Hippocampal formation (tissue), 2 donors: ENCODE measurements at places on chromosomes 12 and 14.

GRCh38 chr12:97456571-97457188 is 5.9 kb upstream of the RMST start:
- no peak for DNase-seq

DNA sequence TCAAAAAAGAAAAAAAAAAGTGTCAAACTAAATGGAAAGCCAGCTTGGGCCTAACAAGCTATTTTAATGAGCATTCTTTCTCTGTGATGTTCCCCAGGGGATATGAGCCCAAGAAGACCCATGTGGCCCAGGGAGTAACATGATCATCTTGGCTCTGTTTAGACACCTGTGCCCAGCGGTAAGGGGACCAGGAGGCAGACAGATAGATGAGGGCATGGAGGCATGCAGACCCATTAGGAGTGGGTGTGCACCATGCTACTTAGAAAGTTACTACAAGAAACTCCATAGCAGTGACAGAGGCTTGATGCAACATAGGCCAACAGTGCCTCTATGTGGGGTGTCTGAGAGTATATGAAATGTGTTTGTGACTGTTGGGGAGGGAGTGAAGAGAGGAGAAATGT is 3.1 kb upstream of the CREBL2 start:
- DNase-seq, result no peak

GRCh38 chr12:5630726-5631125 is 198.8 kb downstream of the NTF3 start:
- no peak for DNase-seq

DNA sequence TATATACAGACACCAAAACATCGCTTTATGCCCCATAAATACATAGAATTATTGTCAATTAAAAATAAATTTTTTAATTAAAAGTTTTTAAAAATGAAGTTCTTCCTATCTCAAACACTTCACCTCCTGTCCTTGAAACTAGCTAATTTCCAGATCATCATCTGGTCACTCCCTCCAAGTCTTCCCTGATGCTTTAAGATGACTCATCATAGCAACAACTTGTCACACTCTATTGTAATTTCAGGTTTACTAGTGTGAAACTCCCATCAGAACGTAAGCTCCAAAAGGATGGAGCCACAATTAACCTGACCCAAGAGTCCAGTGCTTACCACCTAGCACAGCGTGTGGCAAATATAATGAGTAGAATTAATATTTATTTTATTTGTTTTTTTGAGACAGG is 16.3 kb downstream of the GXYLT1 start:
- no peak for DNase-seq

DNA sequence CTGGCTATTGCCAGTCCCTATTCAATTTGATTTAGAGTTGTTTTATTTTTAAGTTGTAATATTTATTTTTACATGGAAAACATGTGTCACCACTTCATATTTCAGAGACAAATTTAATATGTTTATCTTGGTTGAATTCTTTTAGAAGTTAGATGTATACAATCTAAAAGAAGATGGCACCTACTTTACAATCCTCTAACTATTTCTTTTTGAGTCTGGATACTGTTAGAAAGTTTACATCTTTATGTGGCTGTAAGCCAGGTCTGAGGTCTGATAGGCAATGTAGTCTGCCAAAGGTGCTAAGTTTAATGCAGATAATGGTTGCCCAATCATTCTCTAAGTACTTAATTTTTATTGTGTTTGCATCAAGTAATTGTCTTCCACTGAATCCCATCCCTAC is 7.2 kb upstream of the LMO3 start:
- no peak for DNase-seq

DNA sequence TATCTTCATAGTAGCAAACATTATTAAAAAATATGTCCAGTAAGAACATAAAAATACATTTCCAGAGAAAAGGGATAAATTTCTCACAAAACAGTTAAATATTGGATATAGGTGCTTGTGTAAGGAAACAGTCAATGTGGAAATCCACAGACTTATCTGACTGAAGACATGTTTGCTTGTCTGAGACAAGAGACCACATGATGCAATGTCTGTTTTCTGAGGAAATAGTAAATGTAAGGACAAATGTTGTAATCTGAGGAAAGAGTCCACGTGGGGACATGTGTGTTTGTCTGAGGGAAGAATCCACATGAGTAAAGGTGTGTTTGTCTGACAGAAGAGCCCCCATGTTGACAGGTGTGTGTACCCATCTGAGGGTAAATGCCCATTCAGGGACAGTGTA is 1093.2 kb downstream of the TMEM121 start:
- DNase-seq, result no peak

- DNase-seq, result no peak
Measured at GRCh38 chr12:32043928-32044549, 62.6 kb upstream of the BICD1 start.

DNA sequence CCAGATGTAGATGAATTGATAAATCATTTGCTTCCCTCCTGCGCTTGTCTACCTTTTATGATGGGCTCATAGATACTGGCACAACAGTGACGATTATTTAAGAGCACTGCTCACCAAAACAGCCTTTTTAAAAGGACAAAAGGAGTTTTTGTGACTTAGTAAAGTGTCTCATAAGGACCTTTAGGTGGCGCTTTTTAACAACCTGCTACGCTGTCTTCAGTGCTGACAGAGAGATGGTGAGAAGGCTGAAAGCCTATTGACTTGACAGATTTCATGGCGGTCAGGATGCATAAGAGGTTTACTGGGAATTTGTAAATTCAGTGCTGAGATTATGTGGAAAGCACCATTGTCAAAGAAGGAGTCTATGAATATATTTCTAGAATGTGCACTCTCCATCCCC is 87.6 kb downstream of the SLC15A5 start:
- no peak for DNase-seq

DNA sequence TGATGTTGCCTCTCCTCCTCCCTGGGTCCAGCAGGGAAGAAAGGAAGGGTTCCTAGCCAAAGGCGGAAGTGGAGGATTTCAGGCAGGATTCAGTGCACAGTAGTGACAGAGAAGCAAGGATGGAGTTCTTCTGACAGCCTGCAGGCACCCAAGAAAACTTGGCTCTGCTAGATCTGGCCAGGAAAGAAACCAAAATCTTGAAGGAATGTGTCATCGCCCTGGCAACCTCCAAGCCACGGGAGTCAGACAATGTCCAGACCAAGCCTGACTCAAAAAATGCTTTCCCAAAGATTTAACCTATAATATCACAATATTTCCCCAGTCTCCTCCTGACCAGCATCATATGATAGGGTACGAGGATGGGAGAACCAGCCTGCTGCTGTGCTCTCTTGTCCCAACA is 22.8 kb upstream of the DHRS4 start:
- no peak for DNase-seq

DNA sequence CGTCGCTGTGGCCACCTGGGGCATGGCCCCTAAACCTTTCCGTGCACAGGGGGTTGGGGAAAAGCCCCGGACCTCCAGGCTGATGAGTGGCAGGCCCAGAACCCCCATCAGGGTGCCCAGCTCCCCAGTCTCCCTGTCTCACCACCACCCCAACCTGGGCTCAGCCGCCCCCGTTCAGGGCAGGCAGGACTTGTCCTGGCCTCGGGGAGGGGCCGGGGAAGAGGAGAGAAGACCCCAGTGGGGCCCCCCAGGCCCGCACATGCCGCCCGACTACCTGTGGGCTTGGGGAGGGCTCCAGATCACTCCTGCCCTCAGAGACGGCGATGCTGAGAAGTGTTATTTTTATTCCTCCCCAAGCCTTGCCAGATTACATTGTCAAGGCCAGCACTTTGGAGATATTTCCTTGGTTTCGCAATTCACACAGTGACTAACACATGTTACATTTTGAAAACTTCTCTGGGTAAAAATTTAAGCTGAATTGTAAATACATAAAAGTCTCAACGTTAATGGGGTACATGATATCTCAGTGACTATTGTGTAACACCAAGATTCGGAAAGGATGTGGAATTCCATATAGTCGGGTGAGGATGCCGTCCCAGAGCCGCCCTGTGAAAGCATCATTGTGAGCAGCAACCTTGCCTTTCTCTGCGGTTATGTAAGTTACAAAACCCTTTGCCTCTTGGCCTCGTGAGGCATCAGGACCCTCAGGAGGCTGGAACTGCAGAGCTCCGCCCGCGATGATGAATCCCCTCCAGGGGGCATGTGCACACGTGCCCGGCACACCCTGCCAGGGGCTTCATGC is 85.6 kb upstream of the DIO3 start:
- DNase-seq, result no peak

DNA sequence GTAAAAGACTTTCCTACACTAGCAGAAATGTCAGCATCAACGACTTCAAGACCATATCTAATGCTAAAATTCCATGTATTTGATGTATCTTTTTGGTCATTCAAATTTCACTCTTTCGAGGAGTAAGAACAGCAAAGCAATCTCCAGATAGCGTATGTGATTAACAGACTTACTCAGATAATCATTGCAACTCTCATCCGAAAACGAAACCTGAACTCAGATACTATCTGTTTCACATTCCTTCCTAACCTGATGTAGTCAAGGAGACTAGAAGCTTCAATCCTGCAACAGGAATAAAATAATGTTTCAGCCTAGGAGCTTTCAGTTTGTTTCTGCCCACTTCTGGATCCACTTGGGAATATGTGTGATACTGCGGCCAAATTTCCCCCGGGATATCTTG is 286.3 kb downstream of the NUAK1 start:
- no peak for DNase-seq

GRCh38 chr14:94010625-94011024 is 13.5 kb downstream of the CCDC197 start:
- no peak for DNase-seq

DNA sequence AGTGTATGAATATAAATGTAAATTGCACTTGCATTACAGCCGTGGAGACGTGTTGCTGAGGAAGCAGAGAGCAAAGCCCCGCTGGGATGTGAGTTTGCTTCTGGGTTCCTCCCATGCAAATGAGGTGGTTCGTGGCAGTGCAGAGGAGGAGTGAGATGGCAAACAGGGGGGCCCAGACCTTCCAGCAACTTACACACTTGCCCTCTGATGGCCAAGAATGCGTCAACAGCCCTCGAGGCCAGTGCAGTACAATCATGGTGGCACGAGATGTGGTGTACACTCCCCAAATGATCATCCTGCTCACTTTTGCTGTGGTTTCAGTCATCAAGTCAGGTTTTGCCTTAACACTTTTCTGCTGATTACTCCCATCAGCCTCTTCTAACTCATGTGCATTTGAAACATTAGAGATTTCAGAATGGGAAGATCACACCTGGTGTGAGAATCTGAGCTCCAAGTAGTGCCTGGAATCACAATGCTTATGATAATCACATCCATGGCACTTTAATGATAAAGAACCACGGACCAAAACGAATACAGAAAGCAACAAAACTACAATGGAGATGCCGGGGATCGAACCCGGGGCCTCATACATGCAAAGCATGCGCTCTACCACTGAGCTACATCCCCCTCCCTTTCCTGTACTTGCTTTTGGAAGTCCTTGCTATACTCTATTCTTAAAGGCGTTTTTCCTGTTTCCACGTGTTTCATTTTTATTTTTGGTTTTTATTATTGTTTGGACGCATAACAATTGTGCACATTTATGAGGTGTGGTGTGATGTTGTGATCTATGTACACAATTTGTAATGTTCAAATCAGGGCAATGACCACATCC is 7.0 kb upstream of the UBC start:
- DNase-seq, result no peak

- no peak for DNase-seq
Measured at GRCh38 chr12:59808317-59808910, 212.6 kb downstream of the SLC16A7 start.

DNA sequence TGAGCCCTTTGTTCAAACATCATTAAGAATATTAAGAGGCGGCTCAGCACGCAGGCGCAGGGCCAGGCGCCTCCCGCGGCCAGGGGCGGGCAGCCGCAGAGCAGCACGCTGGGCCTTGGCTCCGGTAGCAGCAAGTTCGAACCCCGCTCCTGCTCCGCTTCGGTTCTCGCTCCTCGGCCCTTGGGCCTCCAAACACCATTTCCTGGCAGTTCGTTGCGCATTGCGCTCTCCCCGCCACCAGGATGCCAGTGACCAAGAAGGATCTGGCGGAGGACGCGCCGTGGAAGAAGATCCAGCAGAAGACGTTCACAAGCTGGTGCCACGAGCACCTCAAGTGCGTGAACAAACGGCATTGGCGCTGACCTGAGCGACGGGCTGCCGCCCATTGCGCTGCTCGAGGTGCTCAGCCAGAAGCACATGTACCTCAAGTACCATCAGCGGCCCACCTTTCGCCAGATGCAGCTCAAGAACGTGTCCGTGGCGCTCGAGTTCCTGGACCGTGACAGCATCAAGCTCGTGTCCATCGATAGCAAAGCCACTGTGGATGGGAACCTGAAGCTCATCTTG is 6.9 kb upstream of the ACVRL1 start:
- DNase-seq, result no peak

- no peak for DNase-seq
Measured at GRCh38 chr14:90663680-90664079, 152.6 kb downstream of the TTC7B start.

GRCh38 chr12:121784460-121784859 is 9.0 kb downstream of the RHOF start:
- DNase-seq, result no peak

DNA sequence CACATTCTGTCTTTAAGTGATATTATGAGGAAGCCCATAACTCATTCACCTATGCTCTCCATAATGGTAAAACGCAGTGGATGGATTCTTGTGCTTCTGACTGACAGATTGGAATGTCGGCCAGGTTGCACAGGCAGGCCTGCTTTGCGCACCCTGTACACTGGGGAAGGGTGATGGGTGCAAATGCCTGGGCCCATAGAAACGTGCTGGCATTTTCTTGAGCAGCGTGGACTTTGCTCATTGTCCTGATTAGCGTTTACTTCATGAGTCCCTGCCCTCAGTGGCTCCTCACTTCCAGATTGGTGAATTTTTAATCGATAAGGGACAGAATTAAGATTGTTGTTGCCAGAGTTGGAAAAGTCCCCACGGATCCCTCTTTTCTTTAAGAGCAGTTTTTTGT is 80.9 kb upstream of the TRAF3 start:
- DNase-seq, result no peak

GRCh38 chr14:36996133-36996856 is 176.1 kb downstream of the SLC25A21 start:
- DNase-seq, result no peak

GRCh38 chr12:93886533-93887511 is 209.6 kb downstream of the CRADD start:
- no peak for DNase-seq

- DNase-seq, result no peak
Measured at GRCh38 chr14:51787352-51787751, 73.1 kb upstream of the GNG2 start.

DNA sequence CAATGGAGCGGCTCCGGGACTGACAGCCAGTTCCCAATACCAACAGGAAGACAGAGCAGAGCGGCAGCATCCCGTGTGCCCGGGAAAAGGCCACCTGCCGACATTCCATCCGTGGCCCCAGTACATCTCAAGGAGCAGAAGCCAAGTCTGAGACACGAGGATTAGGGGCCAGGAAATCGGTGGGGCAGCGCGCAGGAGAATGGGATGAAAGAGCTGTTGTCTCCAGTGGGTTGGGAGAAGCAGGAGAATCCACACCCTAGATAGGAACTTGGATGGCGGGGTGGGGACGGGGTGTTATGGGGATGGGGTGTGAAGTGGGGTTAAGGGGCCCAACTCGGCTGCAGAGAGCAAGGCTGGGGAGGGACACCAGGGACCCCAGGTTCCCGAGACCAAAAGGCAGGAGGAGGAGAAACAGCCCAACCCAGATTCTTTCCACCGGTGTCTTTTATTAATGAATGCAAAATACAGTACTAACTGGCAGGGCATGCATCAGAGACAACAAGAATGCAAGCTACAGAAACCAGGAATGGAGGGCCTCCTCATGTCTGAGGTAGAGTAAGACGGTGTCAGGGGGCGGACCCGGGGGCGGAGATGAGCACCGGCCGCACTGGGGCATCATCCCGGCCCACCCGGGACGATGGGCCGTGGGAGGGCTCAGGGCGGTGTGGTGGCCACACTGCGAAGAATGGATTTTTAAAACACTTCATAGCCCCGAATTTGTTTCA is 50.3 kb downstream of the BEGAIN start:
- no peak for DNase-seq
